ENCODE measurements at places on chromosomes 11 and 22.

DNA sequence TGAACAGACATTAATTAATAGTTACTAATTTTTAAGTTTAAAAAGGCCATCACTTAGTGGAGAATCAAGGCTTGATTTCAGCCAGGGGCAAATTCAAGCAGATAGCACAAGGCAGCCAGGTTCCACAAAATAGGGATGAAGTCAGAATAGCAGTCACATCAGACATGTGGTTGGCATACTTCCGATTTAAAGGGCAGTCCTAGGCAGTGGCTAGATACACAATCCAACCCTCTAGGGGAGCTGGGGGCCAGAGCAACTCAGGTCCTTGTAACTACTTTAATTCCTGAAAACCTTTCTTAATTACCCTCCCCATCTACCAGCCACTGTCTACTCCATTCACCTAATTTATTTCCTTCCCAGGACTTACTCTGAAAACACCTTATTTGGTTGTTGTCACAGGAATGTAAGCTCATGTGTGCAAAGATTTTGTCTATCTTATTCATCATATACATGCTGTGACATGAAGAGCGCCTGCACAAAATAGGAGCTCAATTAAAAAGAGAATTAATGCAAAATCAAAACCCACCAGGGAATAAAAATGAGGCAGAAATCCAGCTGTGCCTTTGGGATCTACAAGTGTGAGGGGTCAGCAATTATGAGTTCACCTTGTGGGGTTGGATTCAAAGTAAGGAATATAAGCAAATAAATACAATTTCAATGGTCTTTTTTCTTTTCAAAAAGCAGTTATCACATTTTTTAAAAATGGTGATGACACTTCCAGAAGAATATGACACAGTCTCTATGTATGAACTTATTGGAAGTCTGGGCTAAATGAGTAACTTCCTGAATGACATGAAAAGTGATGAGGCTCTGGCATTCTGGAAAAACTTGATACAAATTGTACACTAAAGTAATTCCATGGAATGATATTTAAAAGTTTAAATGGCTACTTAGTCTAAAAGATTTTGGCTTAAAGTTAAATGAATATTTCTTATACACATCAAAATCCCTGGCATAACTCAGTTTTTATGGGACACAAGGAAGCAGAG, 53.8 kb downstream of the COPB1 start:
- peak; percentile 51 for DNase-seq

DNA sequence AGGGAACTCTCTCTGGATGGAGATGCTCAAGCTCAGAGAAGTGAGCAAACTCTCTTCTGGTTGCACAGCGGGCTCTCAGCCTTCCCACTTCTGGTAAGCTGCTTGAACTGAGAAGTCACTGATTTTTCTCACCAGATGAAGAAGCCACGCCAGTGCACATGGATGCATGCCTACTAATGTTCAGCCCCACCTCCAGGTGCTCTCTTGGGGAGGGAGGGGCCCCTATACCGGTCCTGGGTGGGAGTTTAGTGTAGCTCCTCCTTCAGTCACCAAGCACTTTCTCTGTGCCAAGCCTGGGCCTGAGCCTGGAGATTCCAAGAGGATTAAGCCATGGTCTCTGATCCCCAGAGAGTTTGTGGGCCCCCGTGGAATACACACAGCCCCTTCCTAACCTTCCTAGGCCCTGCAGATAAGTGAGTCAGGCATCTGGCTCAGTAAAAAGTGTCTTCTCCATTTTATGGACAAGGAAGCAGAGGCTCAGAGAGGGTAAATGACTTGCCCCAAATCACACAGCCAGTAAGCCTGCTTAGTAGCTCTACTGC, 142.2 kb downstream of the ST3GAL4 start:
- no peak for DNase-seq

DNA sequence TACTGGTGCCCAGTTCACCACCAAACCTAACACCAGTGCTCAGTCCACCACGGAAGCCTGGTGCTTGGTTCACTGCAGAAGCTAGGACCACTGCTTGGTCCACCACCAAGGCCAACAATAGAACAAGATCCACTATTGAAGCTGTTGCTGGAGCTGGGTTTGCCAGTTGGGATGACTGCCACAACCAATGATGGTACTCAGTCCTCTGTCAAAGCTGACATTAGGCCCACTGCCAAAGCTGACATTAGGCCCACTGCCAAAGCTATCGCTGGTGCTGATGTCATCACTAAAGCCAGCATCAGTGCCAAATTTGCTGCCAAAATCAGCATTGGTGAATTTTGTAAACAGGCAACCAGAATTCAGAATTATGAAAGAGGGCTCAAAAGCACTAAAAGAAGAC, 1850.2 kb upstream of the RAG2 start:
- DNase-seq: no peak

- no peak for DNase-seq
Measured at GRCh38 chr22:35686298-35686697, 31.4 kb upstream of the APOL5 start.

DNA sequence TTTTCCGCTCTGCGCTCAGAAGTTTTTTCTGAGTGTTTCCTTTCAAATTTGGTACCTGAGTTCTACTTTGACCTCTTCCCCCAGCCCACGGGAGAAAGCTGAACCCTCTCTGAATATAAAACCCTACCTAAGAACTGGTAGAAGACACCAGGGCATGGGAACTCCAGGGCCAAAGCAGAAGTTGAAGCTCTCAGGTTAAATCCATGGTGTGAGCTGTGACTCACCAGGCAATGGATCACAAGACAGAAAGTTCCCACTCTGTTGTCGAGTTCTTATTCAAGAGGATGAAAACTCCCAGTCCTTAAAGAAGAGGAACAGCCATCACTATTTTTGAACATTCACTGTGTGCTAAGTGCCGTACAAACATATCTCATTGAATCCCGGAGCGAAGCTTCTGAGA, 8.9 kb downstream of the TMEM218 start:
- DNase-seq: no peak

DNA sequence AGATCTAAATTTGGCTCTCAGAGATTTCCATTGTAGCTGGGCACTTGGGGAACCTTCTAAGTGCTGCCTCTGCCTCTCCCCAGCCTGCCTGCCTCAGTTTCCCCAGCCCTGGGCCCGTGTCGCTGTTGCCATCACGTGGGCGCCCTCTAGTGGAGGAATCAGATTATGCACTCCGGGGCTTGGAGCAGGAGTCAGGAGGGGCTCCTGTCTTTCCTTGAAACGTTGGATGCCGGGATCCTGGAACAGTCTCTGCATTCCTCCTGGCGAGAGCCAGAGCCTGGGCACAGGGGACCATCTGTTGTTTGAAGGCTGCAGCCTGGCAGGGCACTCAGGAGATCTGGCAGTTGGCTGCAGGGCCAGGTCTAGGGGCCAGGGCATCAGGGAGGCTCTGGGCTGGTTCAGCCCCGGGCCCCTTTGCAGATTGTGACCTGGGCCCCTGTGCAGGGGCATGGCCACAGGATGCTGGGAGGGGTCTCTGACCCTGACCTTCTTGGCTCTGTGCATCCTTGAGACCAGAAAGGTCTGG, 71.6 kb downstream of the LRP5 start:
- DNase-seq: peak; percentile 2

DNA sequence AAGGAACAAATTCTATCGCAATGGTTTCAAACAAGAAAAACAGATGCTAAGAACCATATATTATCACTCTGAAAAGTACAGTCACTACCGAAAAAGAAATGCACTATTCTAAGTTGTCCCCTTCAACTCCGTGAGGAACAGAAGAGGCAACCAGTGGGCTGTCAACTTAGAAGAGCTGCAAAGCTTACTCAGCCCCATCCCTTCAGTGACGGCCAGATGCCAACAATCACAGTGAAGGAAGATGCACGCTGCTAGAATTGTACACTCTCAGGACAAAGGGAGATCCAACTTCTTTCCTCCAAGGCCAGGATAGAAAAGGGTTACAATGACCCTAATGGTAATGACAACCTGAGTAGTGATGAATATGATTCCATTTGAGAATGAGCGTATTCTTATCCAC, 38.5 kb upstream of the CHKA start:
- DNase-seq: no peak

DNA sequence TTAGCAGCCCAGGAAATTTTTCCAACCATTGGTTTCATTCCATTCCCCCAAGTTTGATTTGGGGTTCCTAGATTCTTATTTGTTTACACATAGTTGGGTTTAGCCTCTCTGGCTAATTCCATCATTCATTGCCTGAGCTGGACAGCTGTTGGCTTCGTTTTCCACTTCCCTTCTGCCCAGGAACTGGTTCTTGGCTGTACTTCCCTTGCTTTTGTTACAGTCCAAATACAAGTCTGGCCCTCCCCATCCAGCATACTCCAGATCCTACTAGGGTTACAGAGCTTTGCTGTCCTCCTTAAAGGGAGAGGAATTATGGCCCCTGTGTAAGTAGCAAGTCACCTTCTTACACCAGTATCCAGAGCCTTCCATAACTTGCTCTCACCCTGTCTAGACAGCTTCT, 356.3 kb downstream of the FAT3 start:
- DNase-seq: no peak

DNA sequence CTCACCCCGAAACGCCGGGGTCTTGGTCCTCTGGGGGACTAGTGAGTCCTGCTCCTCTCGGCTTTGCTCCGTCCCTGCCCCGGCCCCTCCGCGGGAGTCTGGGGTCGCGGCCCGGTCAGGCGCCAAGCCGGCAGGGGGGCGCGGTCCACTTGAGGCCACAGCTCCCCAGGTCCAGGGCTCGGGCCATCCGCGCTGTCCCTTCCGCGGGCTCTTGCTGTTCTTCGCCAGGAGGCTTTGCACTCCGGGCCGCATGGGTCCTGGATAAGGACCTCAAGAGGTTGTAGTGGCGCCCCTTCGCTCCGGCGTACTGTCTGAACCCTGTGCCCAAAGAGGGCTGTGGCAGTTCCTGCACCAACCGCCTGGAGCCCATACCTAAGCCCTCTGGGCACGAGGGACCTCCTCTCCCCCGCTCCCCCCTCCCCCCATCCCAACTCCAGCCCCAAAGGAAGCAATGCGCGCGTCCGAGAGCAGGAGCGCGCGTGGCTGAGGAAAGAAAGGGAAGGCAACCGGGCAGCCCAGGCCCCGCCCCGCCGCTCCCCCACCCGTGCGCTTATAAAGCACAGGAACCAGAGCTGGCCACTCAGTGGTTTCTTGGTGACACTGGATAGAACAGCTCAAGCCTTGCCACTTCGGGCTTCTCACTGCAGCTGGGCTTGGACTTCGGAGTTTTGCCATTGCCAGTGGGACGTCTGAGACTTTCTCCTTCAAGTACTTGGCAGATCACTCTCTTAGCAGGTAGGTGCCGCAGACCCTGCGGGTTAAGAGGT, at the start of gene ADM:
TSS of gene ADM (plus strand) at position 579 of the 767 bp plus-strand sequence. CDS start 628 bp downstream, outside the sequence.
- peak; percentile 92 for DNase-seq

DNA sequence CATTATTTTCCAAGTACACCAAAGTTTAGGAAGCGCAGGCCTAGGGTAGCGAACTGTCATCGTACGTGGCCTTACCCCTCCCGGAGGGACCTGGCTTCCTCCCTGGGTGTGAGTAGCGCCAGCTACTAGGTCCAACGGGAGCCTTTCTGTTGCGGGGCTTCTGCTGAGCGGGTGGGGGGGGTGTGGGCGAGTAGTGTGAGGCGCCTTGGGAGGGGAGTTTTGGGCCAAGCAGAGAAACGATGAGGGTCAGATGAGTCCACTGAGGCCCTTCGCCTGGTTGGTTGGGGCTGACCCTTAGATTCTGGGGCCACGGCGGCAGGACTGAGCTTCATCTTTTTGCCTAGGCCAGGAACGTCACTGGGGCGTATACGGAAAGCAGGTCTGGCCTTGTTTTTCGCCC, 868 bp downstream of the TEF start:
- no peak for DNase-seq

DNA sequence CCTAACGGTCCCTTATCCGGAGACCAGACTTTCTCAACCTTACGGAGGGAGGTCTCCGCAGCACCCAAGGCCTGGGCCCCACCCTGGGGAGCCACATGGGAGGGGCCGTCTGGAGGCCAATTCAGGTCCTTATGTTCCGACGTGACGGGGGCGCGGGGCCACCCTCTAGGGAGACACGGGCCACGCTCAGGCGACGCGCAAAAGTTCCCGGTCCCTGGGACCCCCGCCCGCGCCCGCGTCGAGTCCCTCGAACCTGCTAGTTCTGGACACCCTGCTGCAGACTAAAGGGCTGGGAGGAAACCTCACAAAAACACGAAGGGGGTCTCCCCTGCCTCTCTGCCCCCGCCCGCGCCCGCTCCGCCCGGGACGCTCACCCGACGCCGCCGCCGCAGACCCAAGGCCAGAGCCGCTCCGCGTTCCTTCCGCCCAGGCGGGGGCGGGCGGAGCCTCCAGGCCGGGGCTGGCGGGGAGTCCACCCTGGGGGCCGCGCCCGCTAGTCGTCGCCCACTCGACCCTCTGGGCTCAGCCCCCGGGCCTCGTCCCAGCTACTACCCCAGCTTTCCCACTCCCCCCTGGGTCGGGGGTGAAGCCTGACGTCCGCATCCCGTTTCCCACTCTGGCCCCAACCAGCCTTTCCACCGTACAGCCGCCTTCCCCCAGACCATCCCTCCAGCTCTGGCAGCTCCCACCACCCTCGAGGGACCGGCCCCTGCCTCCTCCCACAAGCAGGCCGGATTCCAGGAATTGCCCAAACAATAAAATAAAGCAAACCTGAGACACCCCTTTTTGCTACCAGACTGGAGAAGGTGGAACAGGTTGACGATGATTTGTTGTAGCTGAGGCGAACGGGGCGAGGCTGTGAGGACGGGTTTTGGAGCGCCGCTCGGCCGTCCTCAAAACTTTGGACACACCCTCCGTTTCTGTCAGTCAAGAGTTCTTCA, 2.7 kb downstream of the RNH1 start:
- peak; percentile 30 for DNase-seq

DNA sequence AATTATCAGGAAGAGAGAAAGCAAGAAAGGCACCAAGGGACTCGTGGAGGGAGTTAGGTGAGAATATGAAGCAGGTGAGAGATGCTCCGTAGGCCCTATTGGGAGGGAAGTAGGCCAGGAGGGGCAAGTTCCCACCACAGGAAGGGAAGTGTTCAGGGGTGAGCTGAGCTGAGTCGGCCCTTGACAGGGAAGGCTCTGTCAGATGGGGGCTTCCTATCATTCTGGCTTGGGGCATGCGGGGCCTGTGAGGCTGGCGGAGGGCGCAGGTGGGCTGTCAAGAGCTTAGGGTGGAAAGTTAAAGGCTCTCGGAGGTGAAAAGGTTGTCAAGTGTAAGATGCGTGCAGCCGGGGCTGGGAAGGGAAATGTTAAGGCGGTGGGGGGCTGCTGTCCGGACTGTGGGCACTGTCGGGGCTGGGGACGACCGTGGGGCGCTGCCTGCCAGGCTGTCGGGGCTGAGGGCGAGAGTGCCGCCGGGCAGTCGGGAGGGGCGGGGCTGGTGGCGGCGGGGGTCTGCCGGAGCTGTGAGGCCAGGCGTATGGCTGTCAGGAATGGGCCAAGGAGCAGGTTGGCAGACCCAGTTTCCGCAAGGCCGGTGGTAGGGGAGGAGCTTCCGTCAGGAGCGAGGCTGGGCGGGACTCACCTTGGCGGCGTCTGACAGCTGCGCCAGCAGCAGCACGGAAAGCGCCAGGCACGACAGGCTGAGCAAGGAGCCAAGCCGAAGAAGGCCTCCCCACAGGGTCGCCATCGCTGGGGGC, 496 bp downstream of the TMEM9B start:
- DNase-seq: peak; percentile 33

Measured in HS-5 (cell line).